ENCODE measurements at places on chromosomes 6 and 20.

GRCh38 chr20:37342231-37343177 lies 3.4 kb upstream of the SRC start:
- DNase-seq: no peak

DNA sequence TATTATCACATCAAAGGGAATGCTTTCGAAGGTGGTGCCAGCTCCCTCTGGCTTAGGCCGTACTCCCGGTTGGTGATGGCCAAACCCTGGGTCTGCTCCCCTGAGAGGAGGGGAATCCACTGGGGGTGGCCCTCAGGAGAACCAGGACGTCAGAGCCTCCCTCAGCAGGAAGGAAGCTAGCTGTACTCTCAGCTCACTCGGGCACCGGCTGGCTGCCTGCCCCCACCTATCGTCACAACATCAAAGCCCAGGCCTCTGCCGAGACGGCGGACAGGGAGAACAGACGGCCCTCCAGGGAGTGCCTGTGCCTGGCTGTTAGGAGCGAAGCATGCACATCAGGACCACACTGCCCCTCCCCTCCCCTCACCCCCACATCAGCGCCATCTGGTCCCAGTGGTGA lies 9.2 kb upstream of the PGC start:
- no peak for DNase-seq

DNA sequence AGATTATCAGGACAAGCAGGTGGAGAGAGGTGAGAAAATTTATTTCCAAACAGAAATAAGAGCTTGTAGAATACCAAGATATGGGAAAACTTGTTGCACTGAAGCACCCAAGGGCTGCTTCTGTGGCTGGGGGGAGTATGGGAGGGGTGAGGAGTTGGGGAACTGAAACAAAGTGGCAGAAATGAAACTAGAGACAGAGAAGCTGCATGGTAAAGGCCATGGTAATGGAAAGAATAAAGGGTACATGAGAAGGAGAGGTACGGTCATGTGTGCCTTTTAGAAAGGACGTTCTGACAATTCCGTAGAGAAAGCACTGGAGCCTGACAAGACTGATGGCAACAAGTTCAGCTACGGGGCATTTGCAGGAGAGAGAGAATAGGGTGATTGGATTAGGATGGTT lies 51.6 kb upstream of the RIN2 start:
- DNase-seq: no peak

DNA sequence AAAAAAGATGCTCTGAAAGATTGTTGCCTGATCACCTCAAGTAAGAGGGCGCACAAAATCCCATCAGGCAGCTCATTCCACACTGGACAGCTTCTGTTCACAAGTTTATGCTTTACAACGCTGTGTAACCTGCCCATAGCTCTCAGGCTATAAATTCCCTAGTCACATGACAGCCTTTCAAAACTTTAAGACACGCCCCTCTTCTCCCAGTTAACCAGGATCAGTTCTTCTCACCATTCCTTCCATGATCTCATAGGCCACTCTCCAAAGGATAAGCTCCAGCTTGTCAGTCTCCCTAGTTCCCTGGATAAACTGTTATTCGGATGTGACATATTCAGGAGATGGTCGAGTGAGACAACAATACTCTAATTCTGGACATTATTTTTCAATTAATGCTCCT lies 15.0 kb downstream of the ADNP start:
- DNase-seq: peak; percentile 57

DNA sequence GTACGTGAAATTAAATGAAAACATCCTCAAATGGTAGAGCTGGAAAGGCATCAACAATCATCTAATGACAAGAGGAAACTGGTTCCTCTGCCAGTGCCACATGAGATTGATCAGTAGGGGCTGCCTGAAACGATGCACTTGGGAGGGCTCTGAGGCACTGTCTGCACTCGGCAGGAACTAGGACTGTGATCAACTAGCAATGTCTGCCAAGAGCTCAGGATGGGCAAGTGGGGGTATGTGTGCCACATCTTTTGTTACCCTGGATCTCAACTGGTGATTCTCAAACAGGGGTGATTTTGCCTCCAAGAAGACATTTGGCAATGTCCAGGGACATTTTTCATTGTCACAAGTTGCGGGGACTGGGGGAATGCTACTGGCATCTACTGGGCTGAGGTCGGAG lies 1.9 kb downstream of the BPIFB6 start:
- DNase-seq: no peak

DNA sequence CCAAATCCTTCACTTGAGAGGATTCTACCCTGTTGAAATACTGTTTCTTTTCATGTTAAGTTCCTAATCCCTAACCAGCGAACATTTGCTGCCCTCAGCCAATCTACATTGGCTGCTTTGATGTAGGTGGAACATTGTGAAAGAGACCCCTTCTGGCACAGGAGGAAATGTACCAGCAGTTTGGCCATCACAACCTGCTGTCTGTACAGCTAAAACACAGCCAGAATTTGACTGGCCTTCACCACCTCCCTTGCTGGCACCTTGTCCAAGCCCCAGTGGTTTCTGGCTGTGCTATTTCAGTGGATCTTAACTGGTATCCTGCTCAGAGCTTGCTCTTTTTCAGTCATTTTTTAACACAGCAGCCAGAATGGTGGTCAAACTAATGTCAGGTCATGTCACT lies 202.1 kb upstream of the EPHA7 start:
- no peak for DNase-seq

- no peak for DNase-seq
These were observed 405.8 kb upstream of the SASH1 start for GRCh38 chr6:147936703-147937470.

- DNase-seq: no peak
These were observed 381.9 kb downstream of the THBS2 start for GRCh38 chr6:168871642-168872315.
